ENCODE measurements at places on chromosomes 12 and 14. TPM values are rescaled to one million over a fixed set of nuclear protein-coding genes. Genes with fewer than 3 reads are reported as not detected.

POTEG gene
- 0.12 TPM for total RNA-seq

SIX1 gene
- 18.2 TPM for total RNA-seq

DBX2 gene
- total RNA-seq, result not detected

ALKBH1 gene
- total RNA-seq, result 9.7 TPM

TAS2R42 gene
- total RNA-seq, result not detected

A2ML1 gene
- 0.36 TPM for total RNA-seq

ACVRL1 gene
- 0.40 TPM for total RNA-seq

ARHGEF25 gene
- 18.1 TPM for total RNA-seq

GRCh38 chr12:2338991-2339431 is 286.2 kb downstream of the CACNA1C start:
- peaks cover 53% of the 10 kb centered on the region for H3K4me1 ChIP-seq
- peak; percentile 69 for DNase-seq
- H3K27ac ChIP-seq, result peak overlapping the region; percentile 71
- H3K4me3 ChIP-seq, result no peak overlapping the region

DNA sequence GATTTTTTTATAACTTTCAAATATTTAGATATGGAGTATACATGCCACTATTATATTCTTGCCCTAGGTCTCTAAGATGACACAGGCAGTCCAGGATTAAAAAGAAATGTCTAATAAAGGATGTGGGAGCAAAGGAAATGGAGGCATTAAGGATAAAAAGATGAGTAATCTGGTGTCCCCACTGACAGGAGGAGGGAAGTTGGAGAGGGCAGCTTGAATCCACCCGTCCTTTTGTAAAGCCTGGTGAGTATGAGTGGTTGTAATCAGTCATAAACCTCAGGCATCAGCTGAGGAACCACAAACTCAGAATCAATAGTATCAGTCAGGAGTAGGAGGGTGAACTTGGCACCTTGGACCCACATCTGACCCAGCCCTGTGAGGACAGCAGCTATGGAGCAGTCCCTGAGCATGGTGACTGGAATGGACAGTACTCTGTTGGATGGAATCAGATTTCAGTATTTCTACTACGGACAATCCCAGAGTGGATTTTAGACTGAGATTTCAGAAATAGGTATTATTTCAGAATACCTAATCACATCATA is 100.5 kb downstream of the EXOC5 start:
- H3K36me3 ChIP-seq, result no peaks in the 10 kb centered on the region
- peaks cover 86% of the 10 kb centered on the region for H3K27me3 ChIP-seq
- DNase-seq, result no peak
- H3K27ac ChIP-seq, result no peak overlapping the region
- H3K4me1 ChIP-seq, result no peaks in the 10 kb centered on the region

DNA sequence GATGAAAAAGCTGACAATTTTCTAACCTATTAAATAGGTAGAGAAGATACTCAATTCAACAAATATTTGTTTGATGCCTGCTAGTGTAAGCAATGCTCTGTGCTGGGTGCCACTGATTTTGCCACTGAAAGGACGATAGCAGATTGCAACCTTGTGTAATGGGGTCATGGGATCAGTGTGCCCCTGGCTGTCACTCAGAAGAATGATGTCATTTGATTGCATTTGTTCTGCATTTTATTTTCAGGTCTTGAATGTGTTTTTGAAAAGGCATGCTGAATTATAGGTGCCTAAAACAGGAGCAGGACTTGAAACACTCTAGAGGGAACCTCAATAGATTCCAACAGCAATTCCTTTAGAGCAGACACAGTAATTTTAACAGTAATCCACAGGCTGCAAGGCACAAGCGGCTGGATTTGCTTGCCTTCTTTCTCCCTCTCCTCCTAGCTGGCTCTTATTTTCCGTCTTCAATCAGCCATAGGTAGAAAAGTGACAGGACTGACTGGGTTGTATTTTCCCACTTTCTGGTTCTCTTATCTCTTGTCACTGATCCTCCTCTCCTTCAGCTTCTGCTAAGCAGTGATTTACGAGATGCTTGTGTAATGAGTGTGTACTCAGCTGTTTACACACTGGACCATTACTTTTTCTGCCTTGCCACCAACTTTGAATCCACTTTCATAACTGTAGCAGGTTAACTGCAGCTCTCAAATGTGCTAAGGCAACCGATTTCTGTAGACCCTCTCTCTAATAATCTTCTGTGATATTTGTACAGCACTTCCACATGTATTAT is 4.1 kb downstream of the PLXNC1 start:
- H3K27me3 ChIP-seq, result peaks cover 91% of the 10 kb centered on the region
- peak; percentile 15 for DNase-seq
- no peaks in the 10 kb centered on the region for H3K4me1 ChIP-seq
- no peak overlapping the region for H3K27ac ChIP-seq
- H3K4me3 ChIP-seq, result no peak overlapping the region

GRCh38 chr12:24470050-24470449 is 478.9 kb downstream of the BCAT1 start:
- H3K27me3 ChIP-seq, result no peaks in the 10 kb centered on the region
- no peaks in the 10 kb centered on the region for H3K36me3 ChIP-seq
- no peaks in the 10 kb centered on the region for H3K4me1 ChIP-seq
- DNase-seq, result no peak
- H3K4me3 ChIP-seq, result no peak overlapping the region
- no peak overlapping the region for H3K27ac ChIP-seq

GRCh38 chr12:119710965-119711551 is 43.1 kb downstream of the PRKAB1 start:
- H3K36me3 ChIP-seq, result peaks cover 75% of the 10 kb centered on the region
- H3K4me3 ChIP-seq, result no peak overlapping the region
- H3K27ac ChIP-seq, result no peak overlapping the region
- H3K27me3 ChIP-seq, result no peaks in the 10 kb centered on the region
- peak; percentile 9 for DNase-seq

DNA sequence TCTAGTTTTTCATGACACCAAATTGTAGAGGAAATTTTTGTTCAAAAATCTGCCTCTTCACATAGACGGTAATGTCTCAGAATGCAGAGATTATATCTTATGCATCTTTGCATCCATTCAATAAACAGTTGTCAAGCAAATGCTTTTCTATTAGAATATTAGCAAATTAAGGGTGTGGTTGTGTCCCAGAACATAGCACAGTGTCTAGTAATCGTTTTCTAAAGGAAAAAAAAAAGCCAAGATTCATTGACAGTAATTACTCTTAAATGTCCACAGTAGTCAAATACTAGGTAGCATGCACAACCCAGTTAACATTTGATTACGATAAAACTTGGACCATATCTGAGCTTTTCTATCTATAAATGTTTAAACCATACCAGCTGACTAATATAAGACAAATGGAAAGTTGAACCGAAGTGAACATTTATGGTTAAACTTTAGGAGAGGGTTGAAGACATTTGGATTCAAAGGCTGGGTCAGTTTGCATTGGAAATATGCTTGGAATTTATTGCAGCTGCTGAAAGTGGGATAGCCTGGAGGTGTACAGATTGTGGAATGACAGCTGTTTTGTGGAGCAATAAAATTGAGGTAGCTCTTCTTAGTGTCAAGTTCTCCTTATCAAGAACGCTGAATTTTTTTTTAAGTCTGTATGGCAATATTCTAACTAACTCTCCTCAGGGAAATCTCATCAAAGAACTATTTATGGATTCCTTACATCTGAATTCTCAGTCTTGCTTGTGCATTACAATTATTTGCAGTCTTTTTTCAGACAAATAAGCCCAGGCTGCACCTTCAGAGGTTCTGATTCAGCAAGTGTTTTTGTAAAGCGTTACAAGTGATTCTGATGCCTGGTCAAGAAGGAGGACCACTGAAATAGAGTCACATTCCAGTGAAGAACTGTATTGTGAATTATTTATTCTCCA is 66.7 kb upstream of the ATP2B1 start:
- no peaks in the 10 kb centered on the region for H3K36me3 ChIP-seq
- H3K4me1 ChIP-seq, result peaks cover 59% of the 10 kb centered on the region
- peak overlapping the region; percentile 38 for H3K27ac ChIP-seq

GRCh38 chr14:101817501-101818001 is 56.0 kb downstream of the PPP2R5C start:
- H3K27ac ChIP-seq, result no peak overlapping the region
- no peak overlapping the region for H3K4me3 ChIP-seq
- H3K27me3 ChIP-seq, result no peaks in the 10 kb centered on the region
- peaks cover 3% of the 10 kb centered on the region for H3K36me3 ChIP-seq
- DNase-seq, result no peak

GRCh38 chr14:71591231-71591630 is 341.0 kb upstream of the RGS6 start:
- peaks cover 15% of the 10 kb centered on the region for H3K4me1 ChIP-seq
- H3K27ac ChIP-seq, result peak overlapping the region; percentile 0
- H3K27me3 ChIP-seq, result no peaks in the 10 kb centered on the region
- no peak for DNase-seq
- no peak overlapping the region for H3K4me3 ChIP-seq

DNA sequence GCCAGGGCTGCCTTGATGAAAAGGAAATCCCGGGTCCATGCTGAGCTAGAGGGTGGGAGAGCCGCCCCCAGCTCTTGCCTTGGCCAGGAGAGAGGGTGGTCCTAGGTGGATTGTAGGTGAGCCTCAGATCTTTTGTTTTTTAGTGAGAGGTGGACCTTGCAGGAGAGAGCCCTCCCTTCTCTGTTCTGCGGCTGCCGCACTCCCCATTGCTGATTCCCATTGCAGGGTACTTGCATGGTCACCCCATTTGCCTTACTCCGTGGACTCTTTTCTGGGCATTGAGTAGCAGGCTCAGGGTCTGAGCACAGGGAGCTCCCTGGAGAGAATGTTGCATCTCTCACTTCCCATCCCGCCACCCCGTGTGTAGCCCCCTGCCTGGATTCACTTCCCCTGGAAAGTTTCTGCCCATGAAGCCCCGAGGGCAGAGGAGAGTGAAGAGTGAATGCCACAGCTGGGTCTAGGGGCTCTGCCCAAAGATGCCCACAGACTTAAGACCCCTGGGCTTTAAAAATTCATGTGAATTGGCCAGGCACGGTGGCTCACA is 10.2 kb downstream of the VASH1 start:
- peaks cover 11% of the 10 kb centered on the region for H3K4me1 ChIP-seq
- no peak overlapping the region for H3K27ac ChIP-seq
- no peak for DNase-seq
- H3K36me3 ChIP-seq, result no peaks in the 10 kb centered on the region
- peaks cover 5% of the 10 kb centered on the region for H3K27me3 ChIP-seq

GRCh38 chr12:100955139-100955538 is 160.6 kb downstream of the ANO4 start:
- no peaks in the 10 kb centered on the region for H3K27me3 ChIP-seq
- no peak overlapping the region for H3K4me3 ChIP-seq
- H3K27ac ChIP-seq, result no peak overlapping the region
- no peaks in the 10 kb centered on the region for H3K36me3 ChIP-seq
- H3K4me1 ChIP-seq, result no peaks in the 10 kb centered on the region

- no peaks in the 10 kb centered on the region for H3K27me3 ChIP-seq
- peak; percentile 10 for DNase-seq
- H3K4me3 ChIP-seq, result no peak overlapping the region
- H3K36me3 ChIP-seq, result no peaks in the 10 kb centered on the region
- H3K27ac ChIP-seq, result no peak overlapping the region
Measured at GRCh38 chr12:19048943-19049342, 80.6 kb upstream of the PLEKHA5 start.

GRCh38 chr14:99047441-99048031 is 224.5 kb downstream of the BCL11B start:
- no peak overlapping the region for H3K4me3 ChIP-seq
- H3K27ac ChIP-seq, result no peak overlapping the region
- H3K4me1 ChIP-seq, result no peaks in the 10 kb centered on the region
- H3K36me3 ChIP-seq, result no peaks in the 10 kb centered on the region
- DNase-seq, result no peak

DNA sequence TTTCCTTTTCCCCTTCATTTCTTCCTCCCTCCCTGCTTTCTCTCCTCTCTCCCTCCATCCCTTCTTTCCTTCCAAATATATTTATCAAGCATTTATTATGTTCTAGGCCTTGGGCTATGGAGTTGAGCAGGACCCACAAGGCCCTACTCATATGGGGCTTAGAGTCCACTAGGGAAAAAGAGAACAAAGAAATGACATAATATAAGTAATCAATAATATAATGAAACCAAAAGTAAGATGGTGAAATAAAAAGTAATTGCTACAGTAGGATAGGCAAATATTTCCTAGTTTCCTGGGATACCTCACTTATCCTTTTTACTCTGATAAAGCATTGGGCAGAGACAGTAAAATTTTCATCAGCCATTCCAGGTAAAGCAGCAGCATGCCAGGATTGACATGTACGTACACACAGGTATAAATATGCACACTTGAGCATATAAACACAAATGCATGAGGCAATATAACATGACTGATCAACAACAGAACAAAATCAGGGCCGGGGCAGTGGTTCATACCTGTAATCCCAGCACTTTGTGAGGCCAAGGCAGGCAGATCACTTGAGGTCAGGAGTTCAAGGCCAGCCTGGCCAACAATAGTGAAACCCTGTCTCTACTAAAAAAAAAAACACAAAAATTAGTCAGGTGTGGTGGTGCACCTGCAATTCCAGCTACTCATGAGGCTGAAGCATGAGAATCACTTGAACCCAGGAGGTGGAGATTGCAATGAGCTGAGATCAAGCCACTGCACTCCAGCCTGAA is 35.5 kb upstream of the CSRP2 start:
- no peak for DNase-seq
- peaks cover 3% of the 10 kb centered on the region for H3K27me3 ChIP-seq
- H3K4me3 ChIP-seq, result no peak overlapping the region
- peaks cover 12% of the 10 kb centered on the region for H3K4me1 ChIP-seq
- H3K36me3 ChIP-seq, result no peaks in the 10 kb centered on the region

Data from PC-3 (cell line).